ENCODE measurements at places on chromosomes 2 and 18.

GRCh38 chr2:74584088-74584645 lies 29.6 kb downstream of the DOK1 start:
- no peak for DNase-seq

- peak; percentile 94 for DNase-seq
Measured at GRCh38 chr2:42105330-42106256, 57.8 kb downstream of the PKDCC start.

DNA sequence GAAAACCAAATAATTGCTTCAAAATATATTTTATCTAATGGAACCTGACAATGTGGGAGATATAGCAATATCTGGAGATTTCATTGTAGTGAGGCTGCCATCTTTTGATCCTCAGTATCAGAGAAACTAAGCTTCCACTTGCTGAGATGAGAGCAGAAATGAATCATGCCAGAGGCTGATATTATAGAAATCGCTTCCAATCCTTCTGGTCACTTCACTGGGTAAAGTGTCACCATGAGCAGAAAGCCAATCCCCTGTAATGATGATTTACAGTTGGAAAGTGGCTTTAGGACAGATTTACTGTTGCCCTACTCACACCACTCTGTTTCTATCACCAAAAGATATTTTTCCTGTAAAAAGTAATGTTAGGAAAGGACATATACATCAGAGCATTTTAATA lies 365.0 kb upstream of the VRK2 start:
- DNase-seq = no peak

DNA sequence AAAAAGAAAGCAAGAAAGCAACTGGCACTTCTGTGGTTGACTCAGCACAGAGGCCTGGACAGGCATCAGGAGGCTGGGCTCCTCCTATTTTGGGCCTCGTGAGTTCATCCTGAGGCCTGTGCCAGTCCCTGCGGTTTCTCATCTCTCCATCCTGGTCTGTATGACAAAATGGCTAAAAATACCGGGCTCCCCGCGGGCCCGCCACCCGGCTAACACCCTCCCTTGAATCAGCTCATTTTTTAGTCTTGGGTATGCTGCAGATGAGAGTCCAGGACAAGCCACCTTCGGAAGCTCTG lies 62.3 kb upstream of the YWHAQ start:
- no peak for DNase-seq

DNA sequence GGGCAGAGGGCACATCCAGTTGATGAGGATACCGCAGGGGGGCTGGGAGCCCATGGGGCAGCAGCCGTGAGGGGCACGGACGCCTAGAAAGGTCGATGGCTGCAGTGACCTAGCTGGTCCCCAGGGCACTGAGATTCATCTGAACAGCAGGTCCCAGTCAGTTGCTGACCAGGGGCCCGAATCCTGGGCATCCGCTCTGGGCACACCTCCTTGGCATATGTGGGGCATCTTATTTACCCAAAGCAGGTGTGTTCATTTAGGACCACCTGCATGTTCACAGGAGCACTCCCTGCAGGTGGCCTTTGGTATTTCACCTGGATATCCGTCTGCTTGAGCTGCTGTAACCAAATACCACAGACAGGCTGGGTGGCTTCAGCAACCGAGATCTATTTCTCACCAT lies 72.0 kb upstream of the ODC1 start:
- DNase-seq = no peak

- DNase-seq = no peak
Measured at GRCh38 chr2:36013064-36013463, 342.5 kb upstream of the CRIM1 start.

DNA sequence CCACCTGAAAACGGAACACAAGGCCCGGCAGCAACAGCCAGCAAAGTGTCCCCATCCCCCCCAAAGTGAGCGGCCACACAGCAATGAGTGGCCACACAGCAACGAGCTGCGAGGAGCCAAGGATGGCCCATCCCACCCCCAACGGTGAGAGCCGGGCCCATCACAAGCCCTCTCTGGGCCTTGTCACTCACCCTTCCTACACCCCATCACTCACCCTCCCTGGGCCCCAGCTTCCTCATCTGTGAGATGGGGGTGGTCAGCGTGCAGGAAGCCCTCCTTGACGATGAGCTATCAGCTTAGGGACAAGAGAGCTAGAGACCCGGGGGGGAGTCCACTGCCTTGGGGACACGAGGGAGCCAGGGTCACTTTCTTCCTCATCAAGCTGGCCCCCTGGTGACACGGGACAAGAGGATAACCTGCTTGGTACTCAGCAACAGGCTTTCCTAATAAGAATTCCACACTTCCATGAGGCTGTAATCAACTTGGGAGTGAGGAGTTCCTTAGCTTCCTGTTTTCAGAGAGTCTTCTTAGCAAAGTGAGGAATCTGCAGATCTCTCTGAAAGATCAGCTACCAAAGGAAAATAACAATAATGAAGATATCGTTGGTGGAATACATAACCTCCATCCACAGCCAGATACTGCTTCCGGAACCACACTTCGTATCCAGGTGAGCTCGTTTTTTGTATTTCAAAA lies 92.8 kb downstream of the HDAC4 start:
- DNase-seq = no peak

- no peak for DNase-seq
Measured at GRCh38 chr2:8615576-8616281, 66.1 kb upstream of the ID2 start.

DNA sequence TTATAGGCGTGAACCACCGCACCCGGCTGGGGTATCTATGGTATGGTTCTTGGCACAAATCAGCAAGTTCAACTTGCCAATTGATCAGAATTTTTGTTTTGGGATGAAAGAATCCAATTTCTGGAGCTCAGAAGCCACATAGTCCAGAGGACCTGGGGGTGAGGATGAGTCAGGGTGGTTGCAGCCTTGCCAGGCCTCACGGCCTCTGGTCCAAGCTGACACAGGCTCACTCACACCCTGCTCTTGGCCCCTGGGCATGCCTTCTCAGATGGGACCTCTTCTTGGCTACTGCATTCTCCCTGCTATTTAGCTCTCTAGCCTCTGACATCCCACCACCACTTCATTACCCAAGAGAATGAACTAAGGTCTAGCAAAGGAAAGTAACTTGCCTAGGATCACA lies 16.3 kb downstream of the CAPG start:
- no peak for DNase-seq

DNA sequence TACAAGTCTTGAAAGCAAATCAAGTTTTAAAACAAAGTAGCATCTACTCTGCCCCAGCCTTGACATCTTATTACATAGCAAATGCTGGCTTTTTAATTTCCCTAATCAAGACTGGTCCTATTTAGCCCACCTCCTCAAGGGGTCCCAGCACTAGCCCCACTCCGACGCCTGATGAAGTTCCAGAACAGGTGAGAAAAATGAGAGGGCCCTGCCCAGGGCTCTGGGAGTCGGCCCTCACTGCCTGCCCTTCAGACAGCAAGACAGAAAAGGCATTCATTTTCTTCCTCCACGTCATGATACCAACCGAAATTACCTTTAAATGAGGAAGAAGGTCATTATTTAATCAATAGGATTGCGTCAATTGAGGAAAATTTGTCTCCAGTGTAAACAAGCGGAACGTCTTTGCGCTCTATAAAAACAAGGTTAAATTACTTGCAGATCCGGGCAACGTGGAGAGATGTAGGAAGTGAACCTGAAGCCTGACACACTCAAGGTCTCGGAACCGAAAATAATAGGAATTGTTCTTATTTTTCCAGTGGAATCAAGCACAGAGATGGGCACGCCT lies 170.6 kb upstream of the PKDCC start:
- DNase-seq = no peak

GRCh38 chr2:111972955-111973565 lies 74.7 kb downstream of the MERTK start:
- DNase-seq = no peak

- no peak for DNase-seq
Measured at GRCh38 chr2:240441326-240441992, 6.0 kb downstream of the GPC1 start.

- no peak for DNase-seq
Measured at GRCh38 chr18:9449600-9450414, 25.5 kb upstream of the RALBP1 start.

DNA sequence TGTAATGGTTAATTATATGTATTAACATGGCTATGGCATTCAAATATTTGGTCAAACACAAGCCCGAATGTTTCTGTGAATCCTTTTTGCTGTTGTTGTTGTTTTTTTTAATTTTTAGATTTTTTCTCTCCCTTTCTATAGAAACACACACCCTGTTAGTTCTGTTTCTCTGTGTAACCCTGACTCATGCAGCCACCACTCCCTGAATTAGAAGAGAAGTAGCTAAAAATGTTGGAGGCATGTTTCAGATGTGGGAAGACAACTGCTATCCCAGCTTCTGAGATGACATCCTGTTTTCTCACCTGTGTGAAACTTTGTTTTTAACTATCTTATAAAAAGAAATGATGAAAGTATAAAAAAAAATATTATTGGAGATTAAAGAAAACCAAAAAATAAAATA lies 219.6 kb upstream of the RGPD4 start:
- no peak for DNase-seq

GRCh38 chr2:226118471-226119429 lies 680.9 kb downstream of the IRS1 start:
- no peak for DNase-seq

- DNase-seq = no peak
Measured at GRCh38 chr2:197615016-197615652, 60.3 kb downstream of the RFTN2 start.

- DNase-seq = no peak
Measured at GRCh38 chr2:167871286-167871685, 376.1 kb downstream of the STK39 start.

DNA sequence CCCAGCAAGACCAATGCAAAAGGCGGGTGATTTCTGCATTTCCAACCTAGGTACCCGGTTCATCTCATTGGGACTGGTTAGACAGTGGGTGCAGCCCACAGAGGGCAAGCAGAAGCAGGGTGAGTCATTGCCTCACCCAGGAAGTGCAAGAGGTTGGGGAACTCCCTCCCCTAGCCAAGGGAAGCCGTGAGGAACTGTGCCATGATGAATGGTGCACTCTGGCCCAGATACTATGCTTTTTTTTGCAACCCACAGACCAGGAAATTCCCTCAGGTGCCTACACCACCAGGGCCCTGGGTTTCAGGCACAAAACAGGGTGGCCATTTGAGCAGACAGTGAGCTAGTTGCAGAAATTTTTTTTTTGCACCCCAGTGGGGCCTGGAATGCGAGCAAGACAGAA lies 662.6 kb upstream of the ACVR2A start:
- peak; percentile 56 for DNase-seq

DNA sequence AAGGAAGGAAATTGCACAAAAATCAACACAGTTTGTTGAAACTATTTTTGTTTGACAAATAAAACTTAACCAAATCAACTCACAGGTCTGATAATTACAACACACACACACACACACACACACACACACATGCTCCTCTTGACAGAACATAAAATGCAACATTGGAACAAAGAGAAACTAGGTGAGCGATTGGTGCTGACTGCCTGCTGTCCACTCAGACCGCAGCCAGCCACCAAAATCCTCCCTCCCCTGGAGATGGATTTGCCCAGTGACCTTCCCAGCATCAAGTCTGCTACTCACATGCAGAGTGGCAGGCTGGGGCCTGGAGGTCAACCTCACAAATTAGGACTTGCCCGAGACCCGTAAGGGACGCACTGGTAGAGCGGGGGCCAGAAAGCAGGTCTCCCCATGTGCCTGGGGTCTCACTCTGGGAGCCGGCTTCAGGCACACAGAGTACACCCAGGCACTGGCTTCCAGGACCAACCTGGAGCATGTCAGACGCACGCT lies 61.4 kb downstream of the DIPK1C start:
- DNase-seq = no peak

DNA sequence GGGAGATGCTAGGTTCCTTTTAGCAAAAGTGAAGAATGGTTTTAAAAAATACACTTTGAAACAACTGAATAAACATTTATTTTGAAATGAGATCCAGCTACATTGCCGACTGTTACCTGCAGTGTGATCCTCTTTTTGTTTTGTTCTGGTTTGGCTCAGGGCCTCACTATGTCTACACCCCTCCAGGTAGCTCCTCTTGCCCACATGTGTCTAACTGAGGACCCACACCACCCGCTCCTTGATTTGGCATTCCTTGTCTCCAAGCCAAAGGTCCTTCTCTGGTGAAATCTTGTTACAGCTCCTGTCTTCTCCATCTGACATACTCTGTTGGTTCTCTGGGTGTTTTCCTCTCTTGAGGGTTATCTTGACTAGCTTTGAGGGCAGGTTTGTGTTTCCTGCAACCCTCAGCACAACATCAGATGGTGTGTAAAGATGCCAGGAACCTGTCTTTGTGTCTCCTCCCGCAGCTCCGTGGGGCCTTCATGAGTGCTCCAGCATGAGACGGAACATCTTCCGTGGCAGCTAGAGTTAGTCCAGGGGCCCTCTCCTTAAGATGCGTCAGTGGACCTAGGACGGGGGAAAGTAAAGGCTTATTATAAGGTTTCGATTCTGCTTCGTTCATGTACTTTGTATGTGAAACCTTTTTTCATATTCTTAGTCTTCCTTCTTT lies 32.1 kb downstream of the MAP4K4 start:
- DNase-seq = peak; percentile 42

- no peak for DNase-seq
Measured at GRCh38 chr18:31424383-31424988, 23.1 kb upstream of the DSG3 start.

GRCh38 chr18:44750774-44751173 lies 70.1 kb downstream of the SETBP1 start:
- no peak for DNase-seq

GRCh38 chr2:69644506-69644979 lies 1.0 kb upstream of the AAK1 start:
- DNase-seq = no peak

DNA sequence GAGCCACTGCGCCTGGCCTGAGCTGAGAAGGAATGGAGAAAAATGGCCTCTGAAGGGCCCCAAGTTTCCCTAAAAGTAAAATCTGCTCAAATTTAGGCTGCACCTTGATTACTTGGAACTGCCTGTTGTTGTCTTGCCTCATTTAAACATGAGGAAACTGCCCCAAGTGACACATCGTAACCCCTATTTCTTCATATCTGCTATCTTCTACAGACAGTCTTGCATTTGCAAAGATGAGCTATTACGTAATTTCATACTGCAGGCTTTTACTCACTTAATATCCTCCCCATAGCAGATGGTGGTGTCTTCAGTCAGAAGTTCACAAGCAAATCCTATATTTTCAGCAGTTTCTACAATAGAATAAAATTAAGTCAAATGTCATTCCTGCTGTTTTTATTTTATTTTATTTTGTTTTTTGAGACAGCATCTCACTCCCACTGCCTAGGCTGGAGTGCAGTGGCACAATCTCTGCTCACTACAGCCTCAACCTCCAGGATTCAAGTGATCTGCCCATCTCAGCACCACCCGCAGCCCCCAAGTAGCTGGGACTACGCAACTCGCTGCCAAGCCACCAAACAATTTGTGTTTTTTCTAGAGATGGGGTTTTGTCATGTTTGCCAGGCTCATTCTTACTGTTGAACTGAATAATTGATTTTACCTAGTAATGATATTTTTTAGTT lies 45.3 kb upstream of the NARS1 start:
- no peak for DNase-seq
